ENCODE measurements at places on chromosomes 2 and 18. TPM values are rescaled to one million over a fixed set of nuclear protein-coding genes. Genes with fewer than 3 reads are reported as not detected.

- H3K4me3 ChIP-seq = no peak overlapping the region
- no peaks in the 10 kb centered on the region for H3K4me1 ChIP-seq
- DNase-seq = no peak
- no peak overlapping the region for H3K27ac ChIP-seq
- no peaks in the 10 kb centered on the region for H3K36me3 ChIP-seq
Observed at GRCh38 chr18:33051407-33051806, 278.6 kb upstream of the KLHL14 start.

DNA sequence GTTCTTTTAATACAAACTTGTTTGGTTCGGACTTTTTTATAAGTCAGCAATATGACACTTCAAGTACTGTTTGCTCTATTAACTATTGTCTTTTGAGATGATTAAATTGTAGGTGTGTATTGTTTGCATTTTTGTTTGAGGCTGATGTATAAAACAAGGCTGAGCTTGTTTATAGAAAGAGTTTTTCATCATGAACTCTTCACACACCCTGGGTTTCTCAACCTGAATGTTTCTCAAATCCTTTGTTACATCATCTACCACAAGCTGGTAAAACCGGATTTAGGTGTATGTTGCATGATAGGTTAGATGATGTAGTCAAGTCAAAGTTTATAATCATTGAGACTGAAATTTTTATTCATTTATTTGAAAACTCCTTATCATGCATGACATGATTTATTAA is 335.2 kb upstream of the LRATD1 start:
- DNase-seq = no peak
- no peaks in the 10 kb centered on the region for H3K27me3 ChIP-seq
- no peak overlapping the region for H3K4me3 ChIP-seq
- no peak overlapping the region for H3K27ac ChIP-seq
- no peaks in the 10 kb centered on the region for H3K36me3 ChIP-seq
- no peaks in the 10 kb centered on the region for H3K4me1 ChIP-seq

- H3K27ac ChIP-seq = no peak overlapping the region
- H3K36me3 ChIP-seq = no peaks in the 10 kb centered on the region
Observed at GRCh38 chr2:20396356-20397000, 45.8 kb upstream of the PUM2 start.

DNA sequence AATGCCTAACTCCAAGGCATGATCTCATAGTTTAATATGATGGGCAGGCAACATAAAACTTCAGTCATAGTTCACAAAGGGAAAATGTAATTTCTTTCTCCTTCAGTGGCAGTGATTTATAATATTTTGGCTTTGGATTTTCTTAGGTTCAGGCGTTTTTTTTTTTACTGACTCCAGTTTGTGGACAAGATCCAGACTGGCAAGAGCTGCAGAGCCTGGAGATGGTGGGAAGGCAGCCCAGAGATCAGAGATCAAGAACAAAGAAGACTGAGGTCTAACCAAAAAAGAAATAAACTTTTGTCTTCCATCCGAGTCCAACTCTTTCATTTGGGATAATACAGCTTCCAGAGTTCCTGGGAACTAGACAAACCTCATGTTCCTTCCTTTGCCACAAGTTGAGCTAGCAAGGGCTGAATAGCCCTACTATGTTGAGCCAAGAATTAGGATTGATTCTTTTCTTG is 215.3 kb upstream of the SETBP1 start:
- DNase-seq = no peak
- no peaks in the 10 kb centered on the region for H3K27me3 ChIP-seq
- H3K4me3 ChIP-seq = no peak overlapping the region
- H3K36me3 ChIP-seq = no peaks in the 10 kb centered on the region

The ANKRD30B gene
- not detected for total RNA-seq

The ATP6V1B1 gene
- total RNA-seq = 0.39 TPM

Measured in heart left ventricle (tissue), 16 donors.